DND-41 (cell line): ENCODE measurements at places on chromosomes 3 and 15.

- peaks cover 4% of the 10 kb centered on the region for H3K27me3 ChIP-seq
- H3K36me3 ChIP-seq = no peaks in the 10 kb centered on the region
- no peak overlapping the region for H3K4me3 ChIP-seq
- no peak overlapping the region for H3K27ac ChIP-seq
- no peaks in the 10 kb centered on the region for H3K4me1 ChIP-seq
- DNase-seq = no peak
These were observed 103.0 kb downstream of the P3H2 start for GRCh38 chr3:190017521-190018288.

- DNase-seq = no peak
- H3K27ac ChIP-seq = no peak overlapping the region
- no peak overlapping the region for H3K4me3 ChIP-seq
- no peaks in the 10 kb centered on the region for H3K27me3 ChIP-seq
These were observed 406.3 kb downstream of the MAGI1 start for GRCh38 chr3:65632414-65632813.

DNA sequence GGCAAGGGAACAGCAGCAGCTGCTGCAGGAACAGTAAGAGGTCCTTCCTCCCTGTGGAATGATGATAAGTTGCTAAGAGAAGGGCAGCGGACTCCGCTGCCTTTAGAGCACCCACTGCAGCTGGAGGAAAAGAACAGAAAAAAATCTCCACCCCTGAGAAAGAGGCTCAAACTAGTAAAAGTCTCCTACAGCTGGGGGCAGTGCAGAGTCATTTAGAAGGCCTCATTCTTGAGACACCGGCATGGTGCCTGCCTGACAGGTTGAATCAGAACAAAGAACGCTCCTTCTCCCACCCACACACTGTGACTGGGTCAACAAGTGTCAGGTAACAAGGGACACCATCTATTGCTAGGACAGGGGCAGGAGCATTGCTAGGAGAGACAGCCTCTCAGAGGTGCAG, 188.4 kb downstream of the ABHD5 start:
- no peak overlapping the region for H3K4me3 ChIP-seq
- no peak overlapping the region for H3K27ac ChIP-seq
- no peak for DNase-seq
- no peaks in the 10 kb centered on the region for H3K36me3 ChIP-seq
- no peaks in the 10 kb centered on the region for H3K4me1 ChIP-seq

- H3K27me3 ChIP-seq = peaks cover 14% of the 10 kb centered on the region
- no peak overlapping the region for H3K27ac ChIP-seq
- no peaks in the 10 kb centered on the region for H3K36me3 ChIP-seq
- H3K4me1 ChIP-seq = no peaks in the 10 kb centered on the region
These were observed 10.4 kb downstream of the TMEM266 start for GRCh38 chr15:76070192-76070591.

DNA sequence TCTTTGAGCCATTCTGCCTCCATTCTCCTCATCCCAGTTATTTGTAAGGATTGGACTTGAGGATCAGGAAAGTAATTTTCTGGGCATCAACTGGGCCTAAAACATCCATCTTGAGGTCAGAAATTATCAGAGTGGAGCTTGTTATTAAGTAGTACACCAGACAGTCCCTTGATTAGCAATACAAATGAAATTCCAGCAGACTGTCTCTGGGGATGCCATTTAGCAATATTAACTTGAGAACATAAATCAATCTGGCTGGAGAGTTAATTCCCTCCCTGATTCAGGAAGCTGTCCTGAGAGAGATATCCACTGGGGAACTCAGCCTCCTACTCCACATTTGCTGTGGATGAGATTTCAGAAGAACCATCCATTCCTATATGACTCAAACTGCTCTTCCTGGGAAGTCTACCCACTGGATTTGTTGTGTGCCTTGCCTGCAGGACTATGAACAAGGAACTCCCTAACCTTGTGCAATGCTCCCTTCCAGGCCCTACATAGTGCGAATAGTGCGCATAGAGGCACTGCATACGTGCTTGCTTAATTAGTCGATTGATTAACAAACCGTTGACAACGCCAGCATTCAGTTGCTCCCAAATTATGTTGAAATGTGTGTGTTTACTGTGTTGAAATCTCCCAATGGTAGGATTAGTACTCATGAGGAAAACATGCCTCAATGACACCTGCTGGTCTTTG, 36.1 kb upstream of the MTMR14 start:
- H3K27ac ChIP-seq = no peak overlapping the region
- no peak overlapping the region for H3K4me3 ChIP-seq
- peaks cover 2% of the 10 kb centered on the region for H3K27me3 ChIP-seq
- no peaks in the 10 kb centered on the region for H3K4me1 ChIP-seq
- no peaks in the 10 kb centered on the region for H3K36me3 ChIP-seq

DNA sequence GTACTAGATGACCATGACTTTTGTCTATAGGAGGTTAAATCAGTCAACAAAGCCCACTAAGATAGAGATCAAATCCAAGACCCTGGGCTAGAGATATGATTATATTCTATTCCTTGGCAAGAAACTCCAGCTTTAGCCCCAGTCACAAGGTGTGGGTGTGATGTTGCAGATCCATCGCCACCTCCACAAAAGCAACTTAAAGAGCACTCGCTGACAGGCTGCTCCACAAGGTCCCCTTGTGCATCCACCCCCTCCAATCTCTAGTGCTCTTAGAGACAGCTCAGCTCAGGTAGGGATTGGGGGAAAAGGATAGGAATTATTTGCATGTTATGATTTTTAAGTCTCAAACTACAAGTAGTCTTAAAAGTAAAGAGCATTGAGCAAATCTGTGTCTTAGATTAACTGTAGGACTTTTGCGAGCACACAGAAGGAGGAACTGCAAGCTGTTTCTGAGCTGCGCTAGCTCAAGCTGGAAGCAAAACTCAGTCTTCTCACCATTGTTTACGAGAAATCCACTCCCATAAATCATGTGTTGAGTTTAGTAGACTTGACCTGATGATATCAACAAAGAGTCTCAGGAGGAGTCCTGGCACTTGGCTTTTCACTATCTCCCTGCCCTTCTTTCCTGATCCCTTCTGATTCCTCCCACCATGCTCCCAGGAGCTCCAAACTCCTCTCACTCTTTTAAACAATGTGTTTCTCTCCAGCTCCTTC, 177.6 kb downstream of the STAC start:
- H3K27me3 ChIP-seq = peaks cover 6% of the 10 kb centered on the region
- no peak overlapping the region for H3K27ac ChIP-seq
- H3K36me3 ChIP-seq = no peaks in the 10 kb centered on the region
- DNase-seq = no peak
- H3K4me1 ChIP-seq = no peaks in the 10 kb centered on the region

- H3K36me3 ChIP-seq = 0 out of 2 replicates have a peak, but pooled peaks cover under 1% of the 10 kb centered on the region
- no peaks in the 10 kb centered on the region for H3K27me3 ChIP-seq
- DNase-seq = no peak
- H3K4me1 ChIP-seq = no peaks in the 10 kb centered on the region
- no peak overlapping the region for H3K4me3 ChIP-seq
These were observed 22.0 kb downstream of the ZNF710 start for GRCh38 chr15:90022905-90023700.

DNA sequence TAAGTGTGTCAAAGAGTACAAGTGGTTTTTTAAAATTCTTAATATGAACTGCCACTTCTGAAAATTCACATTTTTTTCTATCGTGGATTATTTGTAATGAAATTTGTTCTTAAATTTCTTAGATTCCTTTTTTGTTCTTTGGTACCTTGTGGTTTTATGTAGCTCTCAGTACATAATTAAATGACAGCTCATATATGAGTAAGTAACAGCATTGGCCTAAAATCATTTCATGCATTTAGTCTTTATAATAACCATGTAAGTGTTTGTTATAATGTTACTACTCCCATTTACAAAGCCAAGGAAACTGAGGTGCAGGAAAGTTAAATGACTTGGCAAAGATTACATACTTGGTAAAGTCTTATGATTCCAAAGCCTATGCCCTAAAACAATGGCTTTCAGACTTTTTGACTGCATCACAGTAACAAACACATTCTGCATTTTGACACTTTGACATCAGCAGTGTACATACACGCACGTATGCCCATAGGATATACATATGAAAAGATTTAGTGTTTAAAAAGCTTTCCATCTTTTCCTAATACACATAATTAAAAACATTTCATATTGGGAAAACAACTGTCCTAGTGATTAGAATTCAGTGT, 14.9 kb downstream of the SPRED1 start:
- no peak for DNase-seq
- no peak overlapping the region for H3K27ac ChIP-seq
- H3K4me3 ChIP-seq = no peak overlapping the region

- H3K4me3 ChIP-seq = no peak overlapping the region
- no peak overlapping the region for H3K27ac ChIP-seq
- H3K36me3 ChIP-seq = no peaks in the 10 kb centered on the region
- no peaks in the 10 kb centered on the region for H3K27me3 ChIP-seq
- no peaks in the 10 kb centered on the region for H3K4me1 ChIP-seq
These were observed 6.8 kb upstream of the ARRDC4 start for GRCh38 chr15:97953748-97954147.

GRCh38 chr3:8816106-8816505, 46.7 kb upstream of the OXTR start:
- peaks cover 5% of the 10 kb centered on the region; the same call in 1 of the 2 replicates for H3K36me3 ChIP-seq
- H3K27ac ChIP-seq = no peak overlapping the region
- no peaks in the 10 kb centered on the region for H3K27me3 ChIP-seq
- no peaks in the 10 kb centered on the region for H3K4me1 ChIP-seq
- H3K4me3 ChIP-seq = no peak overlapping the region

GRCh38 chr3:129612534-129613366, 6.3 kb upstream of the PLXND1 start:
- H3K27ac ChIP-seq = no peak overlapping the region
- no peak for DNase-seq
- H3K4me1 ChIP-seq = peaks cover 14% of the 10 kb centered on the region
- no peak overlapping the region for H3K4me3 ChIP-seq
- no peaks in the 10 kb centered on the region for H3K27me3 ChIP-seq
- H3K36me3 ChIP-seq = no peaks in the 10 kb centered on the region

GRCh38 chr15:101023501-101024072, 104.4 kb downstream of the LRRK1 start:
- no peak for DNase-seq
- no peaks in the 10 kb centered on the region for H3K27me3 ChIP-seq
- H3K36me3 ChIP-seq = no peaks in the 10 kb centered on the region
- H3K27ac ChIP-seq = no peak overlapping the region
- no peaks in the 10 kb centered on the region for H3K4me1 ChIP-seq

GRCh38 chr3:27758083-27758482, 36.0 kb upstream of the EOMES start:
- no peak for DNase-seq
- H3K4me1 ChIP-seq = peaks cover 10% of the 10 kb centered on the region
- no peaks in the 10 kb centered on the region for H3K36me3 ChIP-seq
- no peak overlapping the region for H3K27ac ChIP-seq

GRCh38 chr3:183485093-183485492, 56.7 kb upstream of the MCF2L2 start:
- H3K27me3 ChIP-seq = no peaks in the 10 kb centered on the region
- DNase-seq = no peak
- peaks cover 2% of the 10 kb centered on the region; the same call in 1 of the 2 replicates for H3K36me3 ChIP-seq
- H3K27ac ChIP-seq = no peak overlapping the region
- no peaks in the 10 kb centered on the region for H3K4me1 ChIP-seq
- H3K4me3 ChIP-seq = no peak overlapping the region

- peaks cover 14% of the 10 kb centered on the region for H3K36me3 ChIP-seq
- no peaks in the 10 kb centered on the region for H3K27me3 ChIP-seq
- H3K27ac ChIP-seq = peak overlapping the region; percentile 66
- H3K4me3 ChIP-seq = peak overlapping the region; percentile 90
- peak; percentile 35 for DNase-seq
- H3K4me1 ChIP-seq = peaks cover 32% of the 10 kb centered on the region
These were observed 532 bp downstream of the B4GALT4 start for GRCh38 chr3:119240101-119240590.

DNA sequence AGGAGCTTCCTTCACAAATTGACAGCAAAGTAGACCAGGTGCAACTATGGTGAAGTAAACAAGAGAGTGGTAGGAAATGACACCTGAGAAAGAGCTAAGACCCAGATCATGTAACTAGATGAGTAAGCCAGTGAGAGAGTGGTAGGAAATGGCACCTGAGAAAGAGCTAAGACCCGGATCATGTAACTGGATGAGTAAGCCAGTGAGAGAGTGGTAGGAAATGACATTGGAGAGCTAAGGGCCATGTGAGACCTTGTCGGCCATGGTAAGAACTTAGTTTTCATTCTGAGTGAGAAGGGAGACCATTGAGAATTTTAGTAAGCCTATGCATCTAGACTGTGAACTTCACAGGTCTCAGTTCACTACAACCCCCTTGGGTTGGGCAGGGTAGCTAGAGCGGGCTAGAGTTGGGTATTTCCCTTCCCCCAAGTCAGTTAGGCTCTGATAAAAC, 5.4 kb upstream of the SENP7 start:
- no peaks in the 10 kb centered on the region for H3K36me3 ChIP-seq
- H3K4me1 ChIP-seq = peaks cover 22% of the 10 kb centered on the region
- H3K27ac ChIP-seq = no peak overlapping the region

GRCh38 chr3:184039414-184039813, 7.9 kb downstream of the HTR3D start:
- H3K4me1 ChIP-seq = no peaks in the 10 kb centered on the region
- H3K36me3 ChIP-seq = no peaks in the 10 kb centered on the region
- peaks cover 27% of the 10 kb centered on the region for H3K27me3 ChIP-seq
- no peak overlapping the region for H3K4me3 ChIP-seq
- DNase-seq = no peak

DNA sequence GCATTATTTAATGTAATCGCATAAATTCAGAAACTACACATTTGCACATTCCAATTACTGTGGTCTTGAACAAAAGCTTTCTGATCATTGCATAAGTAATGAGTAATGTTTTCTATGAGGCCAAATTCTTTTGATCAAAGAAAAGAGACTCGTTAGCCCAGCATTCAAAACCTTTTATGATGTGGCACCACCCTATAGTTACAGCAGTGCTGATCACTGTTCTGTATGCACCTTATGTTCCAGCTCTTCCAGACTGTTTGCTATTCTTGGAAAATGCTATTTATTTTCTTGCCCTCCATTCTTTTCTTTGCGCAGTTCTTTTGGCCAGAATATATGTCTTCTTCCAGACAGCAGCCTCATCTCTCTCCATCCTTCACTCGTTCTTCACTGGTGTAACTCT, 42.3 kb downstream of the MAP3K13 start:
- H3K36me3 ChIP-seq = no peaks in the 10 kb centered on the region
- H3K4me1 ChIP-seq = no peaks in the 10 kb centered on the region
- H3K27ac ChIP-seq = no peak overlapping the region
- no peak for DNase-seq

- H3K4me3 ChIP-seq = no peak overlapping the region
- DNase-seq = no peak
These were observed 157.5 kb downstream of the GABRB3 start for GRCh38 chr15:26615188-26615926.
